ENCODE measurements at places on chromosomes 2 and 18.
A peak's percentile ranks its signal among the peaks of the same experiment; 100 is the strongest.

DNA sequence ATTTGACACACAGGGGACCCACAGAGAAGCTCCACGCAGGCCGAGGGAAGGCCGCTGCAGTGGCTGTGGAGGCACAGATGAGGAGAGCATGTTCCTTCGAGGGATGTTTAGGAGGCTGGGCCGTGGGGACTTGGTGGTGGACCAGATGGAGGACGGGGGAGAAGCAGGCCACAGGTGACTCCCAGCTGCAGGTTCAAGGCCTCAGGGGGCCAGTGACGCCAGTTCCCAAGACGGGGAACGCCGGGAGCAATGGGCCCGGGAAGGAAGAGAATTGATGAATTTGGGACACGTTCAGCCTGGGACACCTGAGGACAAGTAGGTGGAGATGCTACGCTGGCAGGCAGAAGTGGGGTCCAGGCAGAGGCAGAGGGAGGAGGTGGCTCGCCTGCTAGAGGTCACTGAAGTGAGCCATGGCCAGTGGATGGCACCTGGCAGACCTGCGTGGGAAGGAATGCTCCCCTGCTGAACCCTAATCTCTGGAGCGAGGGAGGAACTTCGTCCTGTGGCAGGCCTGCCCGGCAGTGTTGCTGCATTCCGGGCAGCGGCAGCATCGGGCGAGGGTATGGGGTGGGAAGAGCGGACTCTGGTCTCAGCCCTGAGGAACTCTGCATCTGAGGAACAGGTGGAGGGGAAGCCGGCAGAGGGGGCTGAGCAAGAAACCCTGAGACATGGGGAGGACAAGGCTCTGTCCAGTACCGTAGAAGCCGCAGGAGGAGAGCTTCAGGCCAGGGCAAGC lies 25.2 kb upstream of the HPCAL1 start:
- no peak for DNase-seq

DNA sequence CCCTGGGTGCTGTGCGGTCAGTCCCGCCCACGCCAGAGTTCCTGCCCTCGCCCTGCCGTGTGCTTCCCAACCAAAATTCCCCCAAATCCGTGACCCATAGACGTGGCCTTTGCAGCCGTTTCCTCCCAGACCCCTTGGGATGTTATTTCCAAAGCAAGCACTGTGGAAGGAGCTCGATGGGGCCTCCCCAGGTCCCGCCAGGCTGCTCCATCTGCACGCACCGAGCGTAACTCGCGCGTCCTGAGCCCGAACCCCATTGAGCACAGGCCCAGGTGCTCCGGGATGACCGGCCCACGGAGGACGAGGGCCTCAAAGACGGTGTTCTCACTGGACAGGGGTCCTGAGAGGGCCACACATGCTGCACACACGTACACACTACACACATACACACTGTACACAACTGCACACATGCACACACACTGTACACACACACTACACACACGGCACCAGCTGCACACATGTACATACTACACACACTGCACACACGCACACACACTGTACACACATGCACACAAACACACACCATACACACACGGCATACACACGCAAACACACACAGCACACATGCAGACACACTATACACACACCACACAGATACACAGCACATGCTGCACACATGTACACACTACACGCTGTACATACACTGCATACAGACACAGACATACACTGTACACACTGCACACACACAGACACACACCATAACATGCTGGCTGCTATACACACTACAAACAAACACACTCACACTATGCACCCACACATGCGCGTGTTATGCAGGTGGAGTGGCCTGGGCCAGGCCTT lies 431.2 kb upstream of the SALL3 start:
- DNase-seq: no peak

- peak; percentile 79 for DNase-seq
Measured at GRCh38 chr2:37156071-37156856, 516 bp downstream of the EIF2AK2 start.

GRCh38 chr2:171568089-171568488 lies 45.8 kb downstream of the CYBRD1 start:
- DNase-seq: no peak

GRCh38 chr18:22283397-22283796 lies 114.0 kb downstream of the GATA6 start:
- no peak for DNase-seq

GRCh38 chr2:7758073-7758759 lies 841.0 kb downstream of the RNF144A start:
- no peak for DNase-seq

Data from coronary artery (tissue), 2 donors.